ENCODE measurements at places on chromosomes 3 and 15.

DNA sequence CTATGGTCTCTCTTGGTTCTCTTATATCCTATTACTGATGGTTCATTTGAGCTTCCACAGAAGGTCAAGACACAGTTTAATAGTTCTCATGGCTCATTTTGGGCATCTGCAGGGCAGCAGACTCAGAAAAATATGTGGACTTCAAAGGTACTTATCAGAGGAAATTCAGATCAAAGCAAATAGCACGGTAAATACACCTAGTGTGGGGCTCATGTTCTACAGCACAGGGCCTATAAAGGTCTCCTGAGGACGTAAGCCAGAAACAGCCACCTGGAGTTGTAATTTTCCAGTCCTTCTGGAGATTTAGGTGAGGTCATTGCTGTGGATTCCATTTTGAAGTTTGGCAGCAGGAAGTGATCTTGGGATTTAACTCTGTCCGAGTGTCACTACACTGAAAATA, 134.5 kb upstream of the SGO1 start:
- DNase-seq = no peak

GRCh38 chr15:33742800-33743199, 225.5 kb upstream of the CHRM5 start:
- no peak for DNase-seq

DNA sequence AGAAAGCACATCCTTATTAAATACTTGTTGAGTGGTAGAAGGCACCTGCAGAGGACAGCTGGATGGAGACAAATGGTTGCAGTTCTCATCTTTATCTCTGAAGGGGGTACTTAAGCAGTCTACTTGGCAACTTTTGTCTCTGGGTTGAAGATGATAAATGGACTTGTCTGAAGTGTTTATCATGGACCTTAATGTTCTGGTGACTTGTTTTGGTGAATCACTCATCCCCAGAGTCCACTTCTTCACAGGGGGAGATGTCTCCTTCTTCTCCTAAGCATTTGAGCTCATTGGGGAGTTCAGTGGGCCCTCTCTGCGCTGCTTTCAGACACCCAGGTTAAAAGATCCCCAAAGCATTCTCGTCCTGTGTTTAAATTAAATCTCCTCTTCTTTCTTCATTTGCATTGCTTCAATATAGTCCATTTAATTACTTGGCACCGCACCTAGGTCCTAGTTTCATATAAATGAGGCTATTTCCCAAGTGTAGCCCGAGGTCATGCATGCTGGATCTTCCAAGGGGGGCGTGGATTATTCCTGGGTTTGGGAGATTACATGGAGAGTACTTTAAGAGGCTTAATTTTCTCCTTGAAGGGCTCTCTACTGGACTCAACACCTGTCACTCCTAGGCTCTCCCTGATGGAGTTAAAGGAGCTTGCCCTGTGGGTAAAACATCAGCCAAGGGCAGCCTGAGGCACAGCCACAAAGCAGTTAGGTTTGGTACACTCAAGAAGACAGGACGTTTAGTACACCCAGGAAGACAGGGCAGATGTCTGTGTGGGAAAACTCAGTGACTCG, 239.3 kb upstream of the C2CD4B start:
- DNase-seq = no peak

- no peak for DNase-seq
These were observed 163.6 kb downstream of the SERPINI1 start for GRCh38 chr3:167899093-167899492.

DNA sequence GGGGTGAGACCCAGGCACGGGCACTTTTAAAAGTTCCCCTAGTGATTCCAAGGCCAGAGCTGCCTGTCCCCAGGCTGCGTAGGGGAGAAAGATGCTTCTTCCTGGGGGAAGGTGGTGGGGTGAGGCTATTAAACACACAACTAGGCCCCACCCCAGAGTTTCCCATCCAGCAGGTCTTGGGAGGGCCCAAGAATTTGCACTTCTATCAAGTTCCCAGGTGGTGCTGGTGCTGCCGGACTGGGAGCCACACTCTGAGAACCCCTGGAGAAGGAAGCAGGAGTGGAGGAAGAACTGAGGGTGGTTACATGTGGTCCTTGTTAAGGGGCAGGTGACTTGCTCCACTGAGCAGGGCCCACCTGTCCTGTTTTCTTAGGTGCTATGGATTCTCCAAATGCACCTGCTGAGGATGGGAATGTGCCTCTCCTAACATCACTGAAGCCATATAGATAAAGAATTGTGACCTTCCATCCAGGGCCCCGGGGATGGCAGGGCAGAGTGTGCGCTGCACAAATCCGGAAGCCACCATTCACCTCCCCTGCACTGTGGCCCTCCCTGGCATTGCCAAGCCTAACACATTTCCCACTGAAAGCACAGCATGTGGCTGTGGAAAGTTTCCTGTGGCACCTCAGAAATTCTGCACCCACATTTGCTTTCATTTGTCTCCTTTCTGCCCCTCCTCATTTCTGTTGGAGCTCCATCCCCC, 111.5 kb upstream of the MEF2A start:
- no peak for DNase-seq

DNA sequence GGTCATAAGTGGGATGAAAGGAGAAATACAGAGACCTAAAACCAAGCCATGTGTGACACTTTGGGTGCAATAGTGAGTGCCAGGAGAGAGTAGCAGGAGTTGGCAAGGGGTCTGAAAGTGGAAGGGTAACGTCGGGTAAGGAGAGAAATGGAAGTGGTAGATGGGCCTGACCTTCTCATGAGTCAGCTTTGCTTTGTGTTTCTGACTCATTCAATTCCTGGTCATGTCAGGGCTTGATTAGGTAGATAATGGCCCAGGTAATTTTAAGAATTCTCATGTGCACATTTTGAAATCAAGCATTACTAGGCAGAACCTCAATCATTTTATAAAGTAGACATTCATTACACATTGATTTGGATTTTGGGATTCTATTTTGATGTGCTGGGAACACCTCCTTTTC, 262.5 kb downstream of the SOX2 start:
- DNase-seq = no peak

- no peak for DNase-seq
These were observed 1123.7 kb downstream of the IGSF11 start for GRCh38 chr3:117910820-117911521.

DNA sequence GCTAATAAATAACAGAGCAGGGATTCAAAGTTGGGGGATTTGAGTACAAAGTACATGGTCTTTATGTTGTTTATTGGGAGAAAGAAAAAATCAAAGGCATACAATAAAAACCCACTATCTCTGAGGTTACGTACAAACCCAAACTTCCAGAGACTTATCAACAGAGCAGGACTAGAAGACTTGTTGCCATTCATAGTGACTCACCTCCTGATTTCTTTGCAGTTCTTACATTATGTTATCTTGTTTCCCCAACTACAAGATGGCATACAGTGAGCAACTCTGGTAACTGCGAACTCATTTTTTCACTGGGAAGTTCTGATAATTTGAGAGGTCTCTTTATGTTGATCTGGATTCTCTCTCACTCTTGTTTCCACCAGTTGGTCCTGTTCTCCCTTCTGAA, 80.6 kb upstream of the ETV5 start:
- no peak for DNase-seq

All from MM.1S (cell line).